K562 (cell line): ENCODE measurements at places on chromosomes 2 and 18. TPM values are rescaled to one million over a fixed set of nuclear protein-coding genes. Genes with fewer than 3 reads are reported as not detected.

GRCh38 chr2:12844511-12844910 is 127.8 kb downstream of the TRIB2 start:
- no peak for DNase-seq
- peaks cover 6% of the 10 kb centered on the region; the same call in 1 of the 3 replicates for H3K27me3 ChIP-seq
- H3K4me3 ChIP-seq = no peak overlapping the region

GRCh38 chr2:189549449-189549832 is 31.1 kb downstream of the SLC40A1 start:
- no peaks in the 10 kb centered on the region for H3K27me3 ChIP-seq
- peaks cover 18% of the 10 kb centered on the region for H3K4me1 ChIP-seq
- no peak for DNase-seq
- no peaks in the 10 kb centered on the region for H3K36me3 ChIP-seq
- peak overlapping the region; percentile 70 for H3K27ac ChIP-seq

DNA sequence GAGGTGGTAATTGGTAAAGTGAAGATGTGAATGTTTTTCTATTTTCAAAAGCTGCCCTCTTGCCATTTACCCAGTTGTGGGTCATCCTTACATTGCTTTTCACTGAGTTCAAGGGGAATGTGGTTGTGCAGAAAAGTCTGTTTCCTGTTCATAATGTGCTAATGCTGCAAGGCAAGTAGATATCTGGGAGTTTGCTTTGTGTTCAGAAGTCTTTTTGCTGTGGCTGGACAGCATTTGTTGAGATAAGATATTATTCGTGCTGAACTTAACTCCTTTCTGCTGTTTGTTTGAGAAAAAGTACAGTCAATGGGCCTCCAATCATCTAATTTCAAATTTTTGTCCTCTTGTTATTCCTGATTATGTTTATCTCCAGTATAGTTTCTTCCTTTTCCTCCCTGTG is 263.2 kb downstream of the LTBP1 start:
- peaks cover 28% of the 10 kb centered on the region for H3K4me1 ChIP-seq
- peak overlapping the region; percentile 26; the same call in 1 of the 3 replicates for H3K27ac ChIP-seq
- no peaks in the 10 kb centered on the region for H3K27me3 ChIP-seq

GRCh38 chr2:61340242-61340641 is 130.6 kb downstream of the USP34 start:
- H3K27me3 ChIP-seq = no peaks in the 10 kb centered on the region
- H3K36me3 ChIP-seq = peaks cover 88% of the 10 kb centered on the region
- H3K4me1 ChIP-seq = no peaks in the 10 kb centered on the region
- no peak overlapping the region for H3K4me3 ChIP-seq

DNA sequence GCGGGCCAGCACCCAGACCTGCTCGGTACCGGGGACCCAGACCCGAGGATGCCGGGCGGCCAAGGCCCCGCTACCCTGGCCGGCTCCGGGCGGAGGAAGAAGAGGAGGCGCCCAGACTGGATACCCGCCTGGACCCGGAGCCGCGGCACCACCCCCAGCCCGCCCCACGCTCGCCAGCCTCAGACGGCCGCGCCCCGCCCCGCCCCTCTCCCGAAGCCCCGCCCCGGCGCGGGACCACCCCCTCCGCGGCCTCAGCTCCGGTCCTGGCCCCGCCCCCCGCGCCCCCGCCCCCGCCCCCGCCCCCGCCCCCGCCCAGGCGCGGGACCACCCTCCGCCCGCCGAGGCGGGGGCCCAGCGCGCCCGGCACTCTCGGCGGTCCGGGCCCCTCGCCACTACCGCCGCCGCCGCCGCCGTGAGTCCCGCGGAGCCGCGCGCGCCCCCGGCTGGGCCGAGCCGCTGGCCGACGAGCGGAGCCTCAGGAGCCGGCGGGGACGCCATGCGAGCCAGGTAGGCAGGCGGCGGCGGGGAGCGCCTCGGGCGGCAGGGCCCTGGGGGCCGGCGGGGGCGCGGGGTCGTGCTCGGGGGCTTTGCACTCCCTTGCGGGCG is at the start of gene SH3BP4:
SH3BP4 (plus strand) TSS at position 354 of the 606 bp plus-strand sequence. CDS start 82,986 bp downstream, outside the sequence.
- H3K4me1 ChIP-seq = no peaks in the 10 kb centered on the region
- H3K36me3 ChIP-seq = no peaks in the 10 kb centered on the region
- H3K27ac ChIP-seq = no peak within 1 kb of the TSS
- H3K27me3 ChIP-seq = peaks cover 20% of the 10 kb centered on the region
- DNase-seq = peak; percentile 81

DNA sequence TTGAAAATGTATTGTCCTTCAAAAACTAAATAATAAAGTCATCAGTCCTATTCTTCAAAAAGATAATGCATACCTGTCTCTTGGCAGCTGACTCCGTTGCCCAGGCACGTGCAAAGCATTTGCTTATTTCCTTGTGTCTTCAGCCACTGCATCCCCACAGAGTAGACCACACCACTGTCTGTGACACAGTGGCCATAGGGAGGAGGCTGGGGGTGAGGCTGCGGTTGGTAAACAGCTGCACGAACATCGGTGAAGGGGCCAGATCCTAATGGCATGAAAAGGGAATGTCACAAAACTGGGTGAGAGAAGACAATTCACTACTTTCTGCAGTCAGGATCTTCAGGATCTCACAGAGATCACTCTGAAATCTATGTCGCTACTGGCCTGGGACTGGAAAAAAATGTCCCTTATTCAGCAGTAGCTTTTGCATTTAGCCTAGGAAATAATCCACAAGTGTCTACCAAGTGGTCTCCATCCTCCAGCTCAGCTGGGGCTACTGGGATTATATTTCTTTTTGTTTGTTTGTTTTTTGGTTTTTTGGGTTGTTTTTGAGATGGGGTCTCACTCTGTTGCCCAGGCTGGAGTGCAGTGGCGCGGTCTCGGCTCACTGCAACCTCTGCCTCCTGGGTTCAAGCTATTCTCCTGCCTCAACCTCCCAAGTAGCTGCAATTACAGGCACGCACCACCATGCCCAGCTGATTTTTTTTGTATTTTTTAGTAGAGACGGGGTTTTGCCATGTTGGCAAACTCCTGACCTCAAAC is 10.7 kb downstream of the FN1 start:
- no peaks in the 10 kb centered on the region for H3K27me3 ChIP-seq
- DNase-seq = no peak
- H3K27ac ChIP-seq = no peak overlapping the region
- H3K36me3 ChIP-seq = no peaks in the 10 kb centered on the region
- H3K4me1 ChIP-seq = peaks cover 21% of the 10 kb centered on the region; the same call in 2 of the 3 replicates

DNA sequence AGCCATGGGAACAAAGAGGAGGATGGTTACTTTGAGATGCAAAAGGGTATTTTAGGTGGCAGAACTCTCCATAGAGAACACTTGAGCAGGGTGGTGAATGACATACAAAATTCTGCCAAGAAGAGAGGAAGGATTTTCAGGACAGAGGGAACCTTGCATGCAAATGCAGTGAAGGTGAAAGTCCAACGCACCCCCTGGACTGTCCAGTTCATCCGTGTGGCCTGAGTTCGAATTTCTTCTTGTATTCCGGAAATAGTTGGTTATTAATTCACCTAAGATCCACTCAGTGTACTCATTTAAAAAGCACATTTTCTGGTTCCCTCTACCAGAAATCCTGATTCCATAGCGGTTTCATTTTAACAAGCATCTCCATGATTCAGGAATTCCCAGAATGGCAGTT is 5.5 kb downstream of the AOX1 start:
- H3K27me3 ChIP-seq = no peaks in the 10 kb centered on the region; the same call in 1 of the 2 replicates
- H3K4me1 ChIP-seq = no peaks in the 10 kb centered on the region
- no peak overlapping the region for H3K27ac ChIP-seq
- DNase-seq = no peak
- no peak overlapping the region for H3K4me3 ChIP-seq
- H3K36me3 ChIP-seq = no peaks in the 10 kb centered on the region

DNA sequence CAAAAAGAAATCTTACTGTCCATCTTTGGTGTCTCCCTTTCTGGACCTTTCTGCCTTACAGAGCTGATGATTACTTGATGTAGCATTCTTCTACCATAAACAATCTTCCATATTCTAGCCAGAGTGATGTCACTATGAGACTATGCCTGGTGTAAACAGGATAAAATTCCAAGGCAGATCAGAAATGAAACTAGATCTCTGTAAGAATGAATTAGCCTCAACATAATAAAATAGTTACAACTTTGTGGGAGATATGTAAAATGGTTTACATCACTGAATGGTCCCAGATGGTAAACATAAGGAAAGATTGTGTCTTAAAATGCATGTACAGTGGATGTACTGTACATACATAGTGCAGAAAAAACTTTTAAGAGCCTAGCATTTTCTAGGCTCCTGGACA is 112.3 kb upstream of the ZNF521 start:
- H3K36me3 ChIP-seq = no peaks in the 10 kb centered on the region
- H3K4me1 ChIP-seq = no peaks in the 10 kb centered on the region
- H3K27me3 ChIP-seq = no peaks in the 10 kb centered on the region

Gene CCDC85A
- 0.09 and 0.13 TPM in 2 replicates for total RNA-seq

GRCh38 chr18:26545335-26546123 is 2.8 kb downstream of the KCTD1 start:
- H3K27ac ChIP-seq = no peak overlapping the region
- no peaks in the 10 kb centered on the region for H3K27me3 ChIP-seq

- H3K4me1 ChIP-seq = no peaks in the 10 kb centered on the region
- H3K27ac ChIP-seq = 0 out of 3 replicates have a peak overlapping the region, but pooled peaks have one; percentile 21
- no peaks in the 10 kb centered on the region for H3K36me3 ChIP-seq
- DNase-seq = no peak
Observed at GRCh38 chr2:205198140-205198525, 484.2 kb upstream of the NRP2 start.

DNA sequence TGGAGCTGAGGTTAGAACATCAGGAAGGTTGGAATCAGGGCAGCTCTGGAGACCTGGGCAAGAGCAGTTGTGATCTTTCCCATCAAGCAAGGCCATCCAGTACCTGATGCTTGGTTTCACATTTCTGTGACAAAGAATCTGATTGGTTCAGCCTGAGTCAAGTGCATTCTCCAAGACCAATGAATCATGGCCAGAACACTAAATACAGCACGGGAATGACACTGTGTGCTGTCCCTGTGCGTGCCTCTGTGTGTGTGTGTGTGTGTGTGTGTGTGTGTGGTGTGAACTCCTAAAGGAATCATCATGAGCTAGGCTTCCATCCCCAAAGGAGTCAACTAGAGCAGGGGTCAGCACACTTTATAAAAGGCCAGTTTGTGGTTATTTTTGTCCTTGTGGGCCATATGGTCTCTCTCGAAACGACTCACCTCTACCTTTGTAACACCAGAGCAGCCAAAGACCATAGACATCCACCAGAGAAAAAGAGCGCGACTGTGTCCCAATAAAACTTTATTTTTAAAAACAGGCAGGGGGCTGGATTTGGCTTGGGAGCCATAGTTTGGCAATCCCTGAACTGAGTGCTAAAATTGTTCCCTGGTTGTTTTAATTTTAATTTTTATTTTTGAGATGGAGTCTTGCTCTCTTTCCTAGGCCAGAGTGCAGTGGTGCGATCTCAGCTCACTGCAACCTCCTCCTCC is 99.7 kb downstream of the INHBB start:
- no peak overlapping the region for H3K27ac ChIP-seq
- H3K4me3 ChIP-seq = no peak overlapping the region
- no peaks in the 10 kb centered on the region for H3K4me1 ChIP-seq
- peaks cover 76% of the 10 kb centered on the region for H3K27me3 ChIP-seq
- DNase-seq = no peak

Gene TTN
- 0.07 and 0.20 TPM in 2 replicates for total RNA-seq

Gene HOXD13
- not detected in 2 replicates for total RNA-seq

- no peaks in the 10 kb centered on the region for H3K27me3 ChIP-seq
- H3K36me3 ChIP-seq = no peaks in the 10 kb centered on the region
- H3K27ac ChIP-seq = no peak overlapping the region
Observed at GRCh38 chr2:19104503-19104902, 253.9 kb downstream of the OSR1 start.

Gene PSTPIP2
- total RNA-seq = 25.2 and 25.6 TPM in 2 replicates

- no peaks in the 10 kb centered on the region for H3K27me3 ChIP-seq
- H3K27ac ChIP-seq = no peak overlapping the region
- no peaks in the 10 kb centered on the region; the same call in 2 of the 3 replicates for H3K36me3 ChIP-seq
- DNase-seq = no peak
Observed at GRCh38 chr2:128477026-128477820, 158.6 kb upstream of the HS6ST1 start.

DNA sequence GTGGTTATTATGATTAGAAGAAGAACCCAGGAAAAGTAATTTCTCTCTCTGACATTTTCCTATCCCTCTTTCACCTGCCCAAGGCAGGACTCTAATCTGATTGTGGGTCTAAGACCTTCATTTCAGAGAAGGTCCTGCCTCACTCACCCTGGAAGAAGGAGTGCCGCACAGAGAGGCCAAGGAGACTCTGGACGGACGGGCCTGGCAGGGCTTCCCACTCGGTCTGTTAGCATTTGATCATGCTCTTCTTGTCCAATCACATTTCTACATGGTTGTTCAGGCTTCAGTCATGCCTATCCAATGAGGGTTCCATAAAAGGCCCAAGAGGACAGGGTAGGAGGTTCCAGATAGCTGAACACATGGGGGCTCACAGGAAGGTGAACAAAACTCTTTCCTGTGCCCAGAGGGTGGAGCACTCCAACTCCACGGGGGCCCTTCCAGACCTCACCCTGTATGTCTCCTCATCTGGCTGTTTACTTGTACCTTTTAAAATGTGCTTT is 27.0 kb downstream of the ZNF892 start:
- H3K36me3 ChIP-seq = no peaks in the 10 kb centered on the region
- H3K4me3 ChIP-seq = no peak overlapping the region
- peaks cover 8% of the 10 kb centered on the region for H3K27me3 ChIP-seq
- no peak for DNase-seq
- no peaks in the 10 kb centered on the region for H3K4me1 ChIP-seq

Gene NCKAP5
- total RNA-seq = not detected in 2 replicates

GRCh38 chr18:8858888-8859511 is 153.6 kb downstream of the MTCL1 start:
- H3K36me3 ChIP-seq = no peaks in the 10 kb centered on the region
- no peak overlapping the region for H3K27ac ChIP-seq
- no peaks in the 10 kb centered on the region; the same call in 2 of the 3 replicates for H3K27me3 ChIP-seq
- DNase-seq = peak; percentile 38
- H3K4me1 ChIP-seq = no peaks in the 10 kb centered on the region; the same call in 2 of the 3 replicates

DNA sequence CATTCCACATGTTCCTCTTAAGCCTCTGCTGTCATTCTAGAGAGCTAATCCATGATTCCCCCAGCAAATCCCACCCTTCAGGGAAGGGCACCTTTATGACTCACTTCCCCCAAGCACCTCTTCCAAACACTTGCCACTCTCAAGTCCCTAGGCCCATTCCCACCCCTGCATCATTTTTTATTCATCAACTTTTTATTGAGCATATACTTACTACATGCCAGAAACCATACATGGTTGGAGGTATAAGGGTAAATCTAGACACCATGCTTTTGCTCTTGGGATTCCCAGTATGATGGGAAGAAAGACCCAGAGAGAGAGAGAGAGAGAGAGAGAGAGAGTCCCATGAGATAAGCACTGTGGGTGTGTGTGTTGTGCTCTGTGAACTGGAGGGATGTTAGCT is 87.9 kb downstream of the MAPK4 start:
- no peaks in the 10 kb centered on the region for H3K36me3 ChIP-seq
- H3K27ac ChIP-seq = no peak overlapping the region
- H3K27me3 ChIP-seq = peaks cover 9% of the 10 kb centered on the region; the same call in 1 of the 2 replicates
- H3K4me3 ChIP-seq = no peak overlapping the region
- no peaks in the 10 kb centered on the region for H3K4me1 ChIP-seq
- no peak for DNase-seq

- H3K36me3 ChIP-seq = no peaks in the 10 kb centered on the region
- no peaks in the 10 kb centered on the region for H3K4me1 ChIP-seq
- H3K4me3 ChIP-seq = no peak overlapping the region
- no peaks in the 10 kb centered on the region for H3K27me3 ChIP-seq
- H3K27ac ChIP-seq = no peak overlapping the region
- no peak for DNase-seq
Observed at GRCh38 chr2:82507657-82508056, 1951.4 kb downstream of the SUCLG1 start.

Gene CYB5A
- 13.8 and 14.1 TPM in 2 replicates for total RNA-seq
